ENCODE measurements at places on chromosomes 7 and 10.

GRCh38 chr10:3476640-3477448 lies 304.3 kb upstream of the PITRM1 start:
- DNase-seq = no peak

- no peak for DNase-seq
Measured at GRCh38 chr7:127650847-127651555, 993 bp upstream of the SND1 start.

DNA sequence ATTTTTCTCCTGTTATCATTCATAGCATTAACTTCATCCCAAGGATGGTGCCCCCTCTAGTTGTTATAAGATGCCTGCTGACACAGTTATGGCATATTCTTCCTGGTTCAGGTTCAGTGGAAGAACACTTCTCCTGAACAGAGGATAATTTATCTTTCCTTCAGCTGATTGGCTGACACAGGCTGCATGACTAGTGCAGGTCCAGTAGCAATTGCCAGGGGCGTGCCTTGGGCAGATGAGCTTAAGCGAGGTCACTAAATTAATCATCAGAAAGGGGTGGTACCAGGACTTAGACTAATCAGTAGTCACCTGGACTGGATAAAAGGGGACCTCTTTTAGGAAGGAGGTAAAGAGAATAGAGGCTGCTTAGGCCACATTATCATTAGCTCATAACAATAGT lies 42.3 kb downstream of the BZW2 start:
- no peak for DNase-seq

GRCh38 chr7:139582130-139582650 lies 58.7 kb downstream of the CLEC2L start:
- DNase-seq = no peak

DNA sequence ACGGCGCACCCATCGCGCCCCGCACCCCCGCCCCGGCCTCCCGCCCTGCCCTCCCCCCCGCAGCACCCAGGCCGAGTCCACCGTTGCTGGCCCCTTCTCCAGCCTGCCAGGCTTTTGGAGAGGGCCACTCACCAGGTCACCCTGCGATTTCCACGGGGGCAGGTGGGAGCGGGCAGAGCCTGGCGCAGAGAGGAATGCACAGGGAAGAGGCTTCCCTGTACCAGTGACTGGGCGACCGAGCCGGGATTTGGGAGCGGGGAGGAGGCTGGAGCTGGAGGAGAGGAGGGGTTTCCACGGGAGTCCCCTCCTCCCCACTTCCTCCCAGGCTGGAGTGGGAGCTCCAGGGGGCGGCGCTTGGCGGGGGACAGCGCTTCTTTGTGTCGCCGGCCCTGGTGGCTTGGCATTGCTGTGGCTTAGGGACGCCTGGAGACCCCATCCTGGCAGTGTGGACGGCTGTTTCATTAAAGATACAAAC lies 19.3 kb downstream of the TCAF1 start:
- DNase-seq = no peak

DNA sequence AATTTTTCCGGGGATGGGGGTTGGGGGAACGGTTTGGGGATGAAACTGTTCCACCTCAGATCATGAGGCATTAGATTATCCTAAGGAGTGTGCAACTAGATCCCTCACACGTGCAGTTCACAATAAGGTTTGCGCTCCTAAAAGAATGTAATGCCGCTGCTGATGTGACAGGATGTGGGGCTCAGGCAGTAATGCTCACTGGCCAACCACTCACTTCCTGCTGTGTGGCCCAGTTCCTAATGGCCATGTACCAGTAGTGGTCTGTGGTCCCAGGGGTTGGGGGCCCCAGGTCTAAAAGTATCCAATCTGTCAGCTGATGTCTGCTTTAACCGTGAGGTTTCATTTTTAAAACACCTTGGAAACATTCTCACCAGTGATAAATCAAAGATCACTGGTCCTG lies 2.2 kb downstream of the STN1 start:
- DNase-seq = no peak

DNA sequence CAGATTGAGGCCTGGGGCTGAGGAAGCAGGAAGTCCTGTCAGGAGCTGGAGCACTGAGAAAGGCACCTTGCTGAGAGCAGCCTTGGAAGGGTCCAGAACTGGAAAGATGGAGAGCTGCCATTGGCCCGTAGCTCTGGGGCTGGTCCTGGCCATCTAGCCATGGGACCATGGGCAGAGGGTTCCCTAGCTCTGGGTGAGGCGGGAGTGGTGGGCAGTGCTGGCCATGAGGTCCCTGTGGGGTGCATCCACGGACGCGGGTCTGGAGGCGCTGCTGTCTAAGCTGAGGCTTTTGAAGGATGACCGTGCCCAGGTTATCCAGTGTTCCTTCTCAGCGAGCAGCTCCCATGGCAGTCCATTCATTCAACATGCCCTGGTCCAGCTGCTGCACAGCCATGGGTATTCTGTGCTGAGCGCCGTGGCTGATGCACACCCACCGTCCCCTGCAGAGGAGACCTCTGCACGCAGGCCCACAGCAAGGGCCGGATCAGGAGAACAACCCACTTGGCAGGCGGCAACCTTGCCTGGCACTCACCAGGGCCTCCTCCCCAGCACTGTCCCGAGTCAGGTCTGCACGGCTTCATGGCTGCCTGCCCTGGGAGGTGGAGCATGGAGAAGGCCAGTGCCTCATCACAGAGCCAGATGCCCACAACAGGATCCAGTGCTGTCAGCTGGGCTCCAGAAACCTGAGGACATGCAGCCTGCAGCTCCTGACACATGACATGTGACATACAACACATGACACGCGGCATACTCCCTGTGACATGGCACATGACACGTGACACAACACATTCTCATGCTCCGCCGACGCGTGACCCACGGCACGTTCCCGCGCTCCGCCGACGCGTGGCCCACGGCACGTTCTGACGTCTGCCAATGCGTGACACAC lies 121.9 kb downstream of the INPP5A start:
- DNase-seq = no peak

GRCh38 chr7:128777156-128778123 lies 1.8 kb upstream of the OPN1SW start:
- DNase-seq = no peak

DNA sequence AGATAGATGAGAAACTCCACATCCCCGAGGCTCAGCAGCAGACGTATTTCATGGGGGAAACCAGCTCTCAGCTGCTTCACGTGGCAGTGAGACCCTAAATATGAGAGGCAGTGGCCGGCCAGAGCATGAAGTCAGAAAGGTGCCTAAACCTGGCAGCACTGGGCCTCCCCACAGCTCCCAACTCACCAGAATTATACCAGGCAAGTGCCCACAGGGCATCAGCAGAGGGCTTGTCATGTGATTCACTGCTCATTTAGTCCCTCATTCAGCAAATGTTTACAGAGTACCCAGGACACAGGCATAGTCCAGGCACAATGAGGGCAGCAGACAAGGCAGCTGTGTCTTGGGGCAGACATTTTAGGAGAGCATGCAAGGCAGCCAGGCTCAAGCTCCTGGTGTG lies 212.6 kb downstream of the PTPRN2 start:
- no peak for DNase-seq

- DNase-seq = no peak
Measured at GRCh38 chr10:53899463-53900160, 901.4 kb downstream of the PCDH15 start.

GRCh38 chr10:86655173-86655540 lies 810 bp downstream of the OPN4 start:
- DNase-seq = no peak

- DNase-seq = no peak
Measured at GRCh38 chr7:16785846-16786245, 19.0 kb downstream of the AGR2 start.

- DNase-seq = no peak
Measured at GRCh38 chr7:31825576-31825975, 138.6 kb downstream of the PPP1R17 start.

- DNase-seq = no peak
Measured at GRCh38 chr10:113454341-113455061, 98.4 kb upstream of the HABP2 start.

GRCh38 chr10:112622786-112623185 lies 175.8 kb downstream of the VTI1A start:
- DNase-seq = no peak

DNA sequence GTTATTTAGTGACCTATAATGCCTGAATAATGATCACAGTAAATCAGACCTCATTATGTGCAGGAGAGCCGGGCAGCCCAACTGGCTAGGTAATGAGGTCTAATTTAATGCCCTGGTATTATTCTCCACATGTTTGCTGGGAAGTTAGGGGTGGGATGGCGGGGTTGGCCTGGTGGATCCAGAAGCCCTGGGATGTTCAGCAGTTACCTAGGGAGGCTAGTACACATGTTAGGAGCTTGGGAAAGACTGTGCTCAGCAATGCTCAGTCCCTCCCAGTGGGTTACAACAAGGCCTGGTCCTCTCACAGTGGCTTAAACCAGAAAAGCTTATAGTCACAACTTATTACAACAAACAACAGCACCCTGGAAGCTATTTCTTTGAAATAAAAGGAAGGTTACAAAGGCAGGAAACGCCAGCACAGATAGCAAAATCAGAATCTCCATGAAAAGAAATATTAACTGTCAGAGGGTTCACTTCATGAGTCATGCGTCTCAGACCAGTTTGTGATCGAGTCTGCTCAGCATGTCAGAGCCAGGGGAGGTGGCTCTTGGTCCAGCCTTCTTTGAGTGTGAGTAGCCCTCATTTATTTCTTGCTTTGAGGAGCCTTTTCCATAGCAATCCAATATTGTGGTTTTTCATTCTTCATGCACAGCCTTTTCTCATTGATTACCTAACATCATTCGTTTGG lies 418.6 kb upstream of the NPVF start:
- no peak for DNase-seq

DNA sequence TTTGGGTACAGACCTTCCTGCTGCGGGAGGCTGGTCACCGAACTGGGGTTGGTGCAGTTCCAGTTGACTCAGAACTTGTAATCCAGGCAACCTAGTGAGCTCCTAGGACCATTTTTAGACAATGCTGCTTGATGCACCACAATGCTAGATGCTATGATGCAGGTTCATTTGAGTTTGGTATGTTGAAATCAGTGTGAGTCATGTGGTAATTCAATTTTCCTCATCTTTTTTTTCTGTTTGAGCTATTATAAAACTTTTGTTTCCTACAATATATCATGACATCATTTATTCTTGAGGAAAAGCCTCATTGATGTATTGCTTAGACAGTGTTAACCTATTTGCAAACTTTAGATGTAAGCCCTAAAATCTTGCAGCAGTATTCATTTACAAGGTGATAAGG lies 40.9 kb upstream of the MTPN start:
- no peak for DNase-seq

- DNase-seq = no peak
Measured at GRCh38 chr7:81692146-81692905, 77.5 kb downstream of the HGF start.

DNA sequence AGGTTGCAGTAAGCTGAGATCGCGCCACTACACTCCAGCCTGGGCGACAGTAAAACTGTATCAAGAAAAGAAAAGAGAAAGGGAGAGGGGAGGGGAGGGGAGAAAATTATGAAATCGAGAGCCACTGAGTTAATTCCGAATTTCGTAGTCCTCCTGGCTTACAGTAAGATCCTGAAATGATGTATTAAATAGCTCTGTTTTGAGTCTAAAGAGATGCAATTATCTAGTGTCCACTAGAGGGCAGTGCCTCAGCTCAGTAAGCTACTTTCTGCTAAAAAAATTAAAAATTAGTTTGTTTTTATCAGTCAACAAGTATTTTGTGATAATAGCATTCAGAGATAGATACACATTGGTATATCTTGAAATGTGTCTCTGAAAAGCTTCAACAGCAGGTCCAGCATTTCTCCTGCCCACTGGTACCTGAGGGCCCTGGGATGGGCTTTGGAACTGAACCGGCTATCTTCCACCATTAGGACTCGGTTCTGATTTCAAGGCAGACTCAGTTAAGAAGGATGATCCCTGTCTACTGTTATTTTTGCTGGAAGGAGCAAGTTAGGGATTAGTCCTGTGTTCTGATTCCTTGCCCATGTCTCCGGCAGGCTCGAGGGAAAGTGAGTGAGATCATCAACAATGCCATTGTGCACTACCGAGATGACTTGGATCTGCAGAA lies 19.5 kb downstream of the TSPAN33 start:
- peak; percentile 40 for DNase-seq

- DNase-seq = peak; percentile 42
Measured at GRCh38 chr10:103648636-103649532, 155.4 kb downstream of the NEURL1 start.

- DNase-seq = no peak
Measured at GRCh38 chr10:72248468-72249151, 25.1 kb upstream of the DDIT4 start.

DNA sequence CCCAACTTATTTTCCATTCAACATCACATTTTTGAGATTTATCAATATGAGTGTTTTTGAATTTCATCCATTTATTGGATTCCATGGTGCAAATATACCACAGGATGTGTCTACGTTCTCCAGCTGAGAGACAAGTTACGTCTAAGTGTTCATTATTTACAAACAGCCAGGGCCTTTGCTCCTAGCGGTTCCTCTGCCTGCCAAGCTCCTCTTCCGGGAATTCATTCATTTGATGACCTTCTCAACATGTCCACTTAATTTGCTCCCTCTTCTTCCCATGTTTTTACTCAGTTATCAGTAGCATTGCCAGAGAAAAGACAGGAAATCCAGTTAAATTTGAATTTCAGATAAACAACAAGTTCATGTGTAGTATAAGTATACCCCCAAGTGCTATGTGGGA lies 321.7 kb downstream of the PRPF18 start:
- DNase-seq = no peak

DNA sequence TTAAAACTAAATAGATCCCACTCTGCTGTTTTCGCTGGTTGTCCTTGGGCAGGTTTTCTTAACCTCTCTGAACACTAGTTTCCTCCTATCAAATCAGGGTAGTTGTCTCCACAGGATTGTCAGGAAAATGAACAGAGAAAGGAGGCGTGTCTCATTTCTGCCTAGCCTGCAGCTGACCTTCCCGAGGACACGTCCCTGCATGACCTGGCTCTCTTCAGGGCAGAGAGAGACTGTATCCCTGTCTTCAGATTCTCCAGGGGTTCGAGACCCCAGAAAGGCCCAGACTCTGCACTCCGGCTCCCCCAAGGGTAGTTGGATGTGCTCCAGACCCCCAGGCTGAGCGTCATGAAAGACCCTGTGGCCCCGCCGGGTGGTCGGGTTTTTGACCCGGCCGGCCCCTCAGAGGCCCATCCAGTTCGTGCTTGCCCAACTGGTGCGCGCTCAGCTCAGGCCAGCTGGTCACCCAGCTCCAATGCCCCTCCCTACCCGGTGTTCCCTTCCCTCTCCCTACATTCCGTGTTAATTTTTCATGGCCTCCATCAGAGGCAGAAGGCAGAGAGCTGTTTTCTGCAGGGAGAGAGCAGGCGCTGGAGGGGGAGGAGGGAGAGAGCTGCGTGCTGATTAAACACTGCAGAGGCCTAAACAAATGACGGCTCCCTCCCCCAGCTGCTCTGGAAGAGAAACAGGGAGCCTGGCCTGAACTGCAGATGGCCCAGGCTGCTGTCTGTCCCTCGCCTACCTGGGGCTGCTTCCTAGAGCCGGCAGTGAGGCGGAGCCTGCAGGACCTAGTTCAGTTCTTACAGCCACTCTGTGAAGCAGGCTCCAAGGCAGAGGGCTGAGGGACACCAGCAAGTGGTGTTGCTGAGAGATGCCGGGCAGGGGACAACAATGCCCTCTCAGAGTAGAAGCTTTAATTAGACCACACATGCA lies 86.2 kb upstream of the PPIF start:
- DNase-seq = no peak

GRCh38 chr10:22605168-22605567 lies 109.2 kb downstream of the PIP4K2A start:
- DNase-seq = peak; percentile 65

Data from AG09309 (cell line).